ENCODE measurements at places on chromosomes 4 and X.
A peak's percentile ranks its signal among the peaks of the same experiment; 100 is the strongest.

- no peak for DNase-seq
These were observed 5.2 kb downstream of the MMRN1 start for GRCh38 chr4:89899854-89900253.

DNA sequence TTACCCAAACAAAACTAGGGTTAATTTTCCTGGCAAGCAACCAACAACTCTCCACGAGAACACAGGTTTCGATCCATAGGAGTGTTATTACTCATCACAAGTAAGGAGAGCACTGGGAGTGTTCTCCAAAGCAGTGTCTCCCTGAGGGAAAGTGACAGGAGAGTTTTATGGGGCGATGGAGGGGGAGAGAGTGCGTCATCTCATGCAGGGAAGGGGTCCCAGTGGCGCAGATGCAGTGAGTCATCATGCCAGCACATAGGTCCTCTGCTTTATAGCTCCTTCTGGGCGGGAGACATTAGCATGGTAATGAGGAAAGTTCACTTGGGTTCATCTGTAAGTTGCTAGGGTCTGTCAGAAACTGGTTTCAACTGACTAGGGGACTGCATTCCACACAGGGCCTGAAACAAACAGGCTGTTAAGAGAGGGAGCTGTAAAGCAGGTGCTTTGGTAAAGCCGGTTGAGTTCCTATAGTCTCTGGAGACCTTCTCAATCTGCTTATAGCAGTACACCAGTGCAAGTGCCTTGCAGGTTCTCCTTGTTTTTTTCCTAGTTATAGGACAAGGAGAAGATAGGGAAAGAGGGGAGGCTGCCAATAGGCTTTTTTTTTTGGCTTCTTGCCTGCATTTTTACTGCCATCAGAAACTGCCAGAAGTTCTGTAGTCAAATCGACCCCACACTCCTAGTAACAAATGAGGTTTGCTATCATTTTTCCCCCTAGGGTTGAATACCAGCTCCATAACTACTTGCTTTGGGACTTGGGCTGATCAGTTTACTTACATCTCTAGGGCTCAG is 12.8 kb upstream of the BOD1L1 start:
- no peak for DNase-seq

GRCh38 chrX:152915541-152916241 is 17.8 kb downstream of the ZNF185 start:
- no peak for DNase-seq

GRCh38 chr4:101191302-101192098 is 155.8 kb downstream of the PPP3CA start:
- no peak for DNase-seq

DNA sequence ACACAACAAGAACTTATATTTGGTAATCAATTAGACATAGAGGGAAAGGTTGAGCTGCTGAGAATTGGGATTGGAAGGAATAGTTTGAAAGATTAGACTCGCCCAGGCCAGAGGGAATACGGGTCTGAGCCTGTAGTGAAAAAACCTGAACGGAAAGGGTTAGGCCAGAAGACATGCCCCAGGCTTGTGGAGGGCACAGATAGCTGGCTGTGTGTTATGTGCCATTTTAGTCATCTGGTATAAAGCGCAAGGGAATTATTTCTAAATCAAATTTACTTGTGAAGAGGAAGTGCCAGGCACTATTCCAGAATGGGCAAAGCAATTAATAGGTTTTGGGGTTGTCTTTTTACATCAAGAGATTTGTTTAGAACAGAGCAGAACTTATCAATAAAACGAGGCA is 187.5 kb upstream of the ANKRD50 start:
- DNase-seq: no peak

- no peak for DNase-seq
These were observed 139.2 kb downstream of the ASMT start for GRCh38 chrX:1754077-1754476.

DNA sequence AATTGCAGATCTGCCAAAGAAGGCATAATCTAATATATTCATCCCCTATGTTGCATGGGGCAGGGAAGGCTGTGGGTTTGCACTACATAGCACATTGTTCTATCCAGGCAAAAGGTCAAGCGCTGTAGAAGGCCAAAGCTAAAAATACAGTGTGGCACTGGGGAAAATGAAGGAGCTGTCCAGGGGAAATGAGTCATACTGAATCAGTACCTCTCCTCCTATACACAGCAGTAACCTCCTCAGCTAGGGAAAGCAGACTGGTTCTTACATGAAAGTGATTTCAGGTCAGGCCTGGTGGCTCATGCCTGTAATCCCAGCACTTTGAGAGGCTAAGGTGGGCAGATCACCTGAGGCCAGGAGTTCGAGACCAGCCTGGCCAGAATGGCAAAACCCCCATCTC is 31.0 kb upstream of the SLC25A4 start:
- no peak for DNase-seq

GRCh38 chrX:109537324-109537665 is 651 bp downstream of the NXT2 start:
- DNase-seq: no peak

DNA sequence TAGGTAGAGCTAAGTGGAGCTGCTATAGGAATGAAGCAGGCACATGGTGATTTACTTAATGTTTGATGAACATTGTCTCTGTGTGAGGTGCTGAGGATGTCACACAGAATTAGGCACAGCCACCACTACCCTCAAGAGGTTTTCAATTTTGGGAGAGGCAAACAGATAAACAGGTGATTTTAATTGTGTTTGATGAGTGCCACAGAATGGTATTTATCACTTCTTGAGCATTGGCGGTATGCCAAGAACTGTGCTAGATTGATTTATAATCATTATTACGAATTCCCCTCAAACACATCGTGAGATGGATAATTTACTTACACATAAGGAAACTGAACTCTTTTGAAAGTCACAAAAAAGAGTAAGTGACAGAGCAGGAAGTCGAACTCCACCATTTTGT is 74.8 kb downstream of the FREM3 start:
- DNase-seq: no peak

DNA sequence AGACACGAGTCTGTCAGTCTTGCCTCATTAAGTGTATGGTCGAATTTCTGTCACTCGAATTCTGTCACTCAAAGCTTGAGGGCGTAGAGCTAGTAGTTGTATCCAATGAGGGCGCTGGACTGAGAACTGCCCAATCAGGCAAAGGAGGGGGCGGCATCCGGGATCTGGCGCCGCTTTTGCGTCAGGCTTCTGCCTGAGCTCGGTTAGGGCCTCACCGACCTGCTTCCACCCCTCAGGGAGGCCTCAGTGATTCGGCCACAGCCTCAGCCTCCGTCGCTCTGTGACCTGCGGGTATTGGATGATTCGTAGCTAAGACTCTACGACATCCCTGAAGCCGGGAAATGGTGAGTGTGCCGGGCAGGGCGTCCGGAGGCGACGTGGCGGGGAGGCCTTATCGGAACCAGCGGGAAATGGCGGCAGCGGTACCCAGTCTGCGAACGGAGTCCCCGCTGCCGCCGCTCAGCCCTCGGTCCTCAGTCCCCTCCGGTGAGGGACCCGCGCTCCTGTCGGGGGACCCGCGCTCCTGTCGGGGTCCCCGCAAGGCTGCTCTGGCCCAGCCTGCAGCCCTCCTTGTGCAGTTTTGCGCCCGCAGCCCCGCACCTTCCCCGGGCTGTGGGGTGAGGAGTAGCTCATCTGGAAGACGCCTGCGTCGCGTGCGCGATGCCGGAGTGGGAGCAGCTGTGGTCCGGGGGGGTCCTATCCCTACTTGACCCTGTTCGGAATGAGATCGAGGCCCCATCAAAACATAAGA is 88.3 kb downstream of the ZNF718 start:
- peak; percentile 21 for DNase-seq

DNA sequence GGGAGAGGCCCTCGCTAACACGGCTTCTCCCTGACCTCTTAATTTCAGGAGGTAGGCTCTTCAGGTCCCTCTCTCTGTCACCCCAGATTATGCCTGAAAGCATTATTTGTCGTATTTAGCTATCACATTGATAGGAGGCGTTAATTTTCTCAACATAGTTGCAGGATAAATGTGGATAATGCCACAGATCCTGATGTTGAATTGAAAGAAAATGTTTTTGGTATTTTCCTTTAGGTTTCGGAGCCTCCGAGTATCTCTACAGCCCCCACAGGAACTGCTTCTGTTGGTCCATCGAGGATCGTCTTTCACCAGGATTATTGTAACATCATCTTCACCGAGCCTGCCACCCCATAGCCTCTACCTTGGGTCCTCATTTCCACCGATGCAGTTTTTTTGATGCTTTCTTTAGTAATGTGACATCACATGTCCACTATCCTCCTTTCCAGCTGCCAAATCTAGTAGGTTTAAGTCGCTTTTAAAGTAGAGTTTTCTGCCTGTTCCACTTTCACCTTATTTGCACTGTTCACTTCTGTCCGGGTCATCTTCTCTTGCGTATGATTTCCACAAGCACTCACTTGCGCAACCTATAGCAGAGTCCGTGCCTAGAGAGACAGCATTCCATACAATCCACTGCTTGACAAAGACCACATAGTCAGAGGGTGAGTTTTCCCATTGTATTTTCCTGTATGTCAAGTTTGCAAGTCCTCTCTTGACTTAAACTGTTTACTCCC is 665 bp downstream of the TIGD2 start:
- no peak for DNase-seq

- no peak for DNase-seq
These were observed 104.8 kb downstream of the PHKA2 start for GRCh38 chrX:18879144-18879543.

GRCh38 chr4:122531514-122531913 is 75.0 kb upstream of the IL2 start:
- no peak for DNase-seq

DNA sequence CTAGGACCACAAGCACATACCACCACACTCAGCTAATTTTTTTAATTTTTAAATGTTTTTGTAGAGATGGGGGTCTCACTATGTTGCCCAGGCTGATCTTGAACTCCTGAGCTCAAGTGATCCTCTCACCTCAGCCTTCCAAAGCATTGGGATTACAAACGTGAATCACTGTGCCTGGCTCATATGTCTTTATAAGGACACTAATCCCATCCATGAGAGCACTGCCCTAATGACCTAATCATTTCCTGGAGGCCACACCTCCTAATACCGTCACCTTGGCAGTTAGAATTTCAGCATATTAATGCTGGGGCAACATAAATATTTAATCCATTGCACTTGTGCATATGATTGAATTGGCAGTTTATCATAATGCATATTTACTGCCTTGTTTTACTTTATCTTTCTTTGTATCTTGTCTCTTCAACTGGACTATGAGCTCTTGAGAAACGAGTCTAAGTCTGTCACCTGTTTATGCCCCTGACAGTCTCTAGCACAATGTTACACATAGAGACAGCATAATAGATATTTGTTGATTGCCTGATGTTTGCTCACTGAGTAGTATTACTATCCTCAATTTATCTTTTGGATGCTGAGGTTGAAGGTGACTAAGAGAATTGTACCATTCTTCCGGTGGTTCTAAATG is 172.0 kb downstream of the AASDH start:
- DNase-seq: no peak

GRCh38 chr4:18722748-18723191 is 701.2 kb upstream of the LCORL start:
- no peak for DNase-seq

DNA sequence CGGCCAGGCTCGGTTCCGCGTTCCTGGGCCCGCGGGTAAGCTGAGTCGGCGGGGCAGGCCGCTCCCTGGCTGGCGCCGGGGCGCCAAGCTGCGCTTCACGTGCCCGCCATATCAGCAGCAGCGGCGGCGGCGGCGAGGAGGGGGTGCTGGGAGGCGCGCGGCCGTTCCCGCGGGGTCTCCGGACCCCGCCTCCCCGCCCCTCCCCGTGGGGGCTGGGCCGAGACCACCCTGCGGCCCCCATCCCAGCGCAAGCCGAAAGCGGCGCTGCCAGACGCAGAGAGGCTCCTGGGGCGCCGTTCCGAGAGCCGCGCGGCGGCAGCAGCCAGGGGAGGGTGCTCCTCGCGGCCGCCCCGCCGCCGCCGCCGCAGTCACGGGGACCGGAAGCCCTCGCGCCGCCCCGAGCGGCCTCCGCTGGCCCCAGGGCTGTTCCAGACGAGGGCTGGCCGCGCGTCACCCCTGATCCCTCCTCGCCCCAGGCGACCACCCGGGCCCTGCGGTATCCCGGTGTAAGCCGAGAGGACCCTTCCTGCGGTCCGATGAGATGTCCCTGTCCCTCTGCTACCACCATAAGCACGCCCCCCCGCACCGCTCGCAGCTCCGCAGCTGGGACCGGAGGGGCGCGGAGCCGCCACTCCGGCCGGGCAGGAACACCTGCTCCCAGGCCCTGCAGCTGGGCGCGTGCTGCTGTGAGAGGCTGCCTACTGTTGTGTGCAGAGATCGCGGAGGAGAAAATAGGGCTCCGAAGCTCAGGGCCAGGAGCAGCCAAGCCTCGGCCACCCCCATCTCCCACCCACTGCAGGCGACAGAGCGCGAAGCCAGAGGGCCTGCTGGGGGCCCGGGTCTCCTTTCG is 7.5 kb upstream of the BCOR start:
- DNase-seq: peak; percentile 33

GRCh38 chr4:149735796-149736195 is 79.8 kb downstream of the IQCM start:
- no peak for DNase-seq

DNA sequence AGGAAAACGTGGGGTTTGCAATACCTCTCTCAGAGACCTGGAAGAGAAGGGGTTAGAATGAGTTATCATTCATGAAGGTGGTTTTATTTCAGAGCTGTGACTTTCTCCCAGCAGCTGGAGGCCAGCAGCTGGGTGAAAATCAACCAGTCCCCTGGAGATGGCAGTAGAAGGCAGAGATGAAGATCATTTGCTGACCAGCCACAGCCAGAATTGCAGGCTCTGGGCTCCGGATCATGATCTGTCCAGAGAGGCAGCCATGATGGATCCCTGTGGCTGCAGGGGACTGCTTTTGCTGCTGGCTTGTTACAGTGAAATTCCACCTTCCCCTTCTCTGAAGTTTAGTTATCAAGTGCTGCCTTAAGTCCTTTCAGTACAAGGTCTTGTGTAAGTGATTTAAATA is 46.9 kb upstream of the TAB3 start:
- no peak for DNase-seq

- no peak for DNase-seq
These were observed 132.4 kb downstream of the RPA4 start for GRCh38 chrX:97016106-97016505.

DNA sequence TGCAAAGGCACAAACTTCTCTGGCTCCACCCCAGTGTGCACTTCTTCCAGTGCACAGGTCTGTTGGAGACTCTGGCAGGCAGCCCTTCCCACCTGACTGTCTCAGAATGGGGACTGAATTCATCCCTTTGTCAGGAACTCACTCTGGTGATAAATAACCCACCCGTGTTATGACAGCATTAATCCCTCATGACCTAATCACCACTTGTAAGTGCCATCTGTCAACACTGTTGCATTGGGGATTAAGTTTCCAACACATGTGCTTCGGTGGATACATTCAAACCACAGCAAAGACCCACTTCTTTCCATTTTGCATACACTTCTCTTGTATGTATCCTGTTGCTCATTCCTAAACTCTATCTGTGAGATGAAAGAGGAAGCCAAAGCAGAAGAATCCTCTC is 1002.9 kb upstream of the IGFBP7 start:
- DNase-seq: no peak

DNA sequence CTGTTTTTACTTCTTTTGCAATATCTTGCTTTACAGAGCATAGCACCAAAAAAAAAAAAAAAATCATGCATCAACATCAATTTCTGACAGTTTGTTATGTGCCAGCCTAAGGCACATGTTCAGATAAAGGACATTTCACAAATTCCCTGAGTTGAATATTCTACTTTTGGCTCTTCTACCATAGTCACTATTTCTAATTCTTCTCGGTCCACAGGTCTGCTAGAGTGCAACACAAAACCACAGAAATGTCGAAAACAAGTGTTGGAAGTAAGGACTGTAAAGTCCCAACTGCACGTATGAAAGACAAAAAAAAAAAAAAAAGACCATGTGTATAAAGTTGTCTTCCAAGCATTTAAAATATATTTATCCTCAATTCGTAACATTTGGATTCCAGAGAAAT is 494.2 kb upstream of the INTU start:
- no peak for DNase-seq

GRCh38 chr4:39658756-39659155 is 20.1 kb upstream of the SMIM14 start:
- no peak for DNase-seq
